ENCODE measurements at places on chromosomes 4 and X.
A peak's percentile ranks its signal among the peaks of the same experiment; 100 is the strongest.

DNA sequence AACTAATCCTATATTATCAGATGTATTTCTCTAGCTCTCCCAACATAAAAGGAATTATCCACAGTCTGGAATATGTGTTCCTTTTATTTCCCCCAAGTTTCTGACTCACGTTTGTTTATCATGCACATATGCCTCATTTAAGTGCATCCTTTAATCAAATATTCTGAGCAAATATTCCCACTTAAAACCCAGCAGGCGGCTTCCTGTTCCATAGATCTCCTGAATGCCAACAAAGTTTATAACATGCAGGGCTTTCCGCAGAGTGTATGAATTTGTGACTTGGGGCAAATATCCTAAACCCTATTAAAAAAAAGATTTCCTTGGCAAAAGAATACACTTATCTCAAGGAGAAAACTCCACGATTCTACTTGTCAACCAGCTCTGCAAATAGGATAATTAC is 16.9 kb downstream of the GLRA2 start:
- no peak for DNase-seq

DNA sequence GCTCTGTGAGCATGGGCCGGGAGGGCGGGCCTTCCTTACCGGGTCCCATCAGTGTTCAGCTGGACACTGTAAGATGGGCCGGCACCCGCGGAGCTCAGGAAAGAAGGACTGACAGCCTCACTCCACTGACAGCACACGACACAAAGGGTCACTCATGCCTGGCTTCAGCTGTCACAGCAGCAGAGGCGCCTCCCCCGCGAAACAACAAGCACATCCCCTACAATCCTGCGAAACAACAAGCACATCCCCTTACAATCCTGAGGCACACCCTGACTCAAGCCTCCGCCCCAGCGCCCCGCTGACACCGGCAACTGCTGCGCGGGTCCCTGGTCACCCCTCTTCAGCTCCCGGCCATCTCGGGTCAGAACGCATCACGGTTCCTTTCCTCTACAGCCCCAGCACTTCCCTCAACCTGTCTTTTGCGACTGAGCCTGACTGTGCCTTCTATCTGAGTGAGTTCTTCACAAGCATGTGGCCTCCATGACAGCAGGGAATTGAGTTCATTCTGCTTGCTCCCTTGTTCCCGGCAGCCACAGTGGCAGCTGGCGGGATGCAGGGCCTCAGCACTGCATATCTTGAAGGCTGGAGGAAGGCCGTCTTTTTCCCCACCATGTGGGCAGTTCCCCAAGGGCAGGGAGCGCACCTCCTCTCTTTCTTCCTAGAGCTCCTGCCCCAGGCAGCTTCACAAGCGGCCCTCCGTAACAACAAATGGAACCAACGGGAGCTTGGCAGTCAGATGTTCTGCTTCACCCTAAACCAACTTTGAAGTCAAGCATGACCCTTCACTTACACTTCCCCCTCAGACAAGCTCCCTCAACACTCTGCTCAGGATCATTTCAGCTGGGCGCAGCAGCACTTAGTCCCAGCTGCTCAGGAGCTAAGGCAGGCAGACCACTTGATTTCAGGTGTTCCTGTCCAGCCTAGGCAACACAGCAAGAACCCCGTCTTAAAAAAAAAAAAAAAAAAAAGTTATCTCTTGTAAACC is 39.6 kb downstream of the SCD5 start:
- no peak for DNase-seq

- DNase-seq: no peak
Observed at GRCh38 chr4:30610361-30610760, 109.8 kb upstream of the PCDH7 start.

DNA sequence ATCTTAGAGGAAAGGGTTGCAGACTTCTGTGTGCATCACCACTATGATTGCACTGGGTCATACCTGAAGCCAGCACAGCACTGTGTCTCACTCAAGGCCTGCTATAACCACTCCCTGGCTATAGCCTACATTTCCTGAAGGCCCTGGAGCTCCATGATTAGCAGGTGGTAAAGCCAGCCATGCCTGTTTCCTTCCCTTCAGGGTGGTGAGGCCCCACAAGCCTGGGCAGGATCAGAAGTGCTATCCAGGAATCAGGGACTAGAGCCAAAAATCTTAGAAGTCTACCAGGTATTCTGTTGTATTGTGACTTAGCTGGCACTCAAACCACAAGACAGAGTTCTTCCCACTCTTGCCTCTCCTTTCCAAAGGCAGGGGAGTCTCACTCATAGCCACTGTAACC is 734.6 kb downstream of the GLUD2 start:
- DNase-seq: no peak

DNA sequence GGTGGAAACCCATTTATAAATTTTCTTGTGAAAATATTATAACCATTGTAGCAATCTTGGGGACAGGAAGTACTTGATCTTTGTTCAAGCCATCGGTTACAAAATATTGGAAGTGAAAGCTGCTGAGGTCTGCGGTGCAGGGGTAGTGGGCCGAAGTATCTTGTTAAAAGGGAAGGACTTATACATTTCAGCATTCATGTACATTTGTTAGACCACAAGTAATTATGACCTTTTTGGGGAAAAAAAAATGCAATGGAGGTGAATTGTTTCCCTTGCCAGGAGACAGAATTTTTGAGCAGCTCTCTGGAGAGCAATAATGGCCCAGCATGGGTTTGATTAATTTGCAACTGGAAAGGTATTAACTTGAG is 121.3 kb downstream of the EGF start:
- DNase-seq: no peak

- DNase-seq: no peak
Observed at GRCh38 chr4:171629182-171629581, 184.0 kb upstream of the GALNTL6 start.

DNA sequence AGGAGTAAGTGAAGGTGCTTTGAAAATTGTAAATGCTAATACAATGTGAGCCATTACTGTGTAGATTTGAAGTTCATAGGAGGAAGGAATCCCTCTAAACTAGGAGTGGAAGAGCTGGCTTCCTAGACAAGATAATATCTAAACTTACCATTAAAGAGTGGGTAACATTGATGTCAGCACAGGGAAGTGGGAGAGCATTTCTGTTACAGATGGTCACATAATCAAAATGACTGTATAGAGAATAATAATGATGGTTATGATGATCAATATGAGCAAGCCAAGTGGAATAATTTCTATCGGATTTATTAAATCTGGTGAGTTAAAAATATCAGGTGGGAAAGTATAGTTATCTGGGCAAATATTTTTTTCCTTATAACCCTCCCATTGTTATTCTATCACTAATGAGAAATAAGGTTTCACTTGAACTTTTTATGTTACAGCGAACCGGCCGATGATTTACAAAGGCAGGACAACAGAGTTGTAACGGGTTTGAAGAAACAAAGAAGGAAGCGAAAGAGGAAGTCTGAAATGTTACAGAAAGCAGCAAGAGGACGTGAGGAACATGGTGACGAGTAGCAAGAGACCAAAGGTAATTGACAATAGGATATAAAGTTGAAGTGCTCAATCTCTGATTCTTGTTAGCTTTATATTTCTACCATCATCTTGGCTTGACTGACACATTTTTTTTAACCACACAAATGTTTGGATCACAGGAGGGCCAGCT is 43.5 kb downstream of the FMR1NB start:
- DNase-seq: no peak

- no peak for DNase-seq
Observed at GRCh38 chr4:43047058-43047457, 154.5 kb downstream of the GRXCR1 start.

GRCh38 chrX:154727871-154728270 is 23.0 kb downstream of the GAB3 start:
- DNase-seq: no peak

- no peak for DNase-seq
Observed at GRCh38 chr4:81257816-81258215, 42.8 kb upstream of the PRKG2 start.

- DNase-seq: no peak
Observed at GRCh38 chr4:158809611-158810486, 41.0 kb downstream of the FNIP2 start.

DNA sequence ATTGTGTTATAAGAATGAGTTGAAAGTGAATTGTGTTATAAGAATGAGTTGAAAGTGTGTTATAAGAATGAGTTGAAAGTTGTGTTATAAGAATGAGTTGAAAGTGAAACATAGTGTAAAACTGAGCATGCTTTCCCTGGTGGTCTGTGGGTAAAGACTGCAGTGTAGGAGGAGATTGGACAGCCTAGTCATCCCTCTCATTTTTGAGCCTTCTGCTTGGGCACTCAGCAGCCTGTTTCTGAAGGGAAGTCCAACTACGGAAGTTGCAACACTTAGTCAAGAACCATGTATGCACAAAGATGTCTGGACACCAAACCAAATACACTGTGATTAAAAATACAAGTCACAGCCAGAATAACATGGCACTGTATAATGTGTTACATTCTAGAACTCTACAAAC is 72.6 kb downstream of the ANK2 start:
- DNase-seq: no peak

DNA sequence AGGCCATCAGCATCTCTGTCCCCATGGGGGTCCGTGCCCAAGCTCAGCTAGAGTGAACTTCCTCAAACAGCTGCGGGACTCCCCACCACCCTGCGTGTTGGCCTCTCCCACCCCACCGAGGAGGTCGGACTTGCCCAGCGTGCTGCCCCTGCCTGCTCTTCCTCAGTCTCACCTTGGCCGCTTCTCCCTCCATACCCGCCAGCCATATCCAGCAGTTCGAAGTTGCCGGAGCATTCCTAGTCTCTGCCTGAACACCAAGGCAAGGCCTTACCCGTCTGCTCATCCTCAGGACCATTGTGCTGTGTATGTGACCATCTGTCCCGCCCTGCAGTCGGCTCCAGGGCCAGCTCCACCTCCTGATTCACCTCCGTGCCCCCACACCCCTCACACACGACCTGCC is 84.5 kb downstream of the WFS1 start:
- no peak for DNase-seq

- peak; percentile 21 for DNase-seq
Observed at GRCh38 chrX:131841496-131842437, 181.3 kb upstream of the STK26 start.

GRCh38 chr4:105652286-105652888 is 56.1 kb downstream of the INTS12 start:
- DNase-seq: no peak

DNA sequence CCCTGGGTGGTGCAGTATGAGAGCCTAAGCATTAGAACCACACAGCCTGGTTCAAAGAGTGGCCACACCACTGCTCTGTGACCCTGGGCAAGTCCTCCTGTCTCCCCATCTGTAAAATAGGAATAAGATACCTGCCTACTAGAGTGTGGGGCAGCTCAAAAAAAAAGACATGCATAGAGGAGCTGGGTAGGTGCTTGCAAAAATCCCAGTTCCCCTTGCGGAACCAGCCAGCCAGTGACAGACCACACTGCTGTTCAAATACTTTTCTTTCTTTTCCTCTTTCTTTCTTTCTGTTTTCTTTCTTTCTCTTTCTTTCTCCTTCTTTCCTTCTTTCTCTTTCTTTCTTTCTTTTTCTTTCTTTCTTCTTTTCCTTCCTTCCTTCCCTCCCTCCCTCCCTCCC is 63.0 kb upstream of the TRIM2 start:
- no peak for DNase-seq

- DNase-seq: no peak
Observed at GRCh38 chr4:3668825-3669552, 97.2 kb upstream of the ADRA2C start.

- DNase-seq: no peak
Observed at GRCh38 chr4:29972121-29972520, 748.0 kb upstream of the PCDH7 start.

GRCh38 chrX:103742339-103742738 is 31.6 kb downstream of the TMEM31 start:
- no peak for DNase-seq
